ENCODE measurements at places on chromosomes 7 and 10. TPM values are rescaled to one million over a fixed set of nuclear protein-coding genes. Genes with fewer than 3 reads are reported as not detected.

Gene ARMS2
- not detected for total RNA-seq

Gene SPDYE18
- total RNA-seq, result not detected

Gene SLC35G1
- total RNA-seq, result 3.6 TPM

Gene PRKCQ
- 0.32 TPM for total RNA-seq

Gene NUTM2A
- total RNA-seq, result not detected

Gene CTNNA3
- total RNA-seq, result not detected

Gene NEBL
- 3.2 TPM for total RNA-seq

Gene ACTL6B
- total RNA-seq, result not detected

Gene ZNF25
- 8.1 TPM for total RNA-seq
